NCI-H1930 (cell line): ENCODE measurements at places on chromosomes 4 and X.

GRCh38 chr4:26174027-26174426 lies 146.8 kb upstream of the RBPJ start:
- DNase-seq: no peak

GRCh38 chr4:46931981-46932380 lies 22.9 kb upstream of the COX7B2 start:
- no peak for DNase-seq

DNA sequence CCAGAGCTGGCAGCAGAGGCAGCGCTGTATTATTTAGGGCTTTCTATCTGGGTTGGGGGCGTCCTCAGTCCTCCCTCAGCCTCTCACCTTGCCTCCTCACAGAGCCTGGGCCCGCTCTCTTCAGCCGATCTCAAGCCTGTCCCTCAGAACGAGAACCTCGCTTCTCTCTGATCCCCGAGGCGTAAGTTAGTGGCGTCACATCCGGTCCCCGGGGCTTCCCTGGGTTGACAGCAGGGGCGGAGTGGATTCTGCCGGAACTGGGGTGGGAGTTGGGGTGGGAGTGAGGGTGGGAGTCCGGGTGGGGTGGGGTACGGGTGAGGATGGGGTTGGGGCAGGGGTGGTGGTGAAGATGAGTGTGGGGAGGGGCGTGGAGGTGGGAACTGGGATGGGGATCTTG lies at the start of gene MAGEA10:
Gene MAGEA10 (minus strand): TSS at position 190 of the 397 bp plus-strand sequence. CDS start 2,957 bp downstream, outside the sequence.
- DNase-seq: peak; percentile 43

DNA sequence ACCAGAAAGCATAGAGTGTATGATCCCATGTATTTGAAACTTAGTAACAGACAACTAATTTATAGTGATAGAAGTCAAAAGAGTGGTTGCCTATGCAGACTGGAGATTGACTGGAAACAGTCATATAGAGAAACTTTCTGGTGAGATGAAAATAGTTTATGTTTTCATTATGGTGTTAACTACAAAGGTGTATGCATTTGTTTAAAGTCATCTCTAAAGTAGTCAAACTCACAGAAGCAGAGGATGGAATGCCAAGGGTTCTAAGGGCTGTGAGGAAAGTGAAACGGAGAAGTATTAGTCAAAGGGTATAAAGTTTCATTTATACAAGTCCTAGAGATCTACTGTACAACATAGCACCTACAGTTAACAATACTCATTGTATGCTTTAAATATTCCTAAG lies 45.8 kb downstream of the ENOX2 start:
- DNase-seq: no peak
